Activated CD4-positive, alpha-beta T cell treated with anti-CD3 and anti-CD28 coated beads, Interleukin-10, Interleukin-2, amounts not matched to agents 100 ng/mL and 50 ng/mL, durations not matched to agents 16 hours and 8 hours (primary cell): ENCODE measurements at places on chromosomes 1 and 21.

- DNase-seq = no peak
Observed at GRCh38 chr1:62346886-62347285, 27.7 kb upstream of the KANK4 start.

DNA sequence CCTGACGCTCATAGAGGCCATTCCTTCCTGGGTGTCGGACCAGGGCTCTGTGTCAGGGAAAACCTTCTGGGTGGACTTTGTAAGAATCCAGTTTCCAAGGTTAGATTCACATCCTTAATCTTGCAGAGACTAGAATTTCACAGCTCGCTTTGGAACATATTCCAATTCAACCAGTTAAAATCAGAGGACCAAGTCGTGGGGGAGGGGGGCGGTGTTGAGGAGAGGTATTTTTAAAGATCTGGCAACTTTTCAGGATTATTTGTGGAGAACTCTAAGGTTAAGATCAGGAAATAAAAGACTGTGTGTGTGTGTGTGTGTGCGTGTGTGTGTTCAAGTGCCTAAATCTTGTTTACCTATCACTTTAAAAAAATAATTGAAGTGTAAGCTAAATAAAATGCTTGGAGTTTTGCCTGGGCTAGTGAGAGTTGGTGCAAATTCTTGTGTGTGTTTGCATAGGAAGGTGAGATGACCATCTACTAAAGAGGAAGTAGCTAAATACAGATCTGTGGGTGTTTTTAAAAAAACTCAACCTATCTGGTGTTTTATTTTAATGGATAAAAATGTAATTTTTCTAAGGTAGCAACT is 21.8 kb downstream of the TENT5C start:
- no peak for DNase-seq

DNA sequence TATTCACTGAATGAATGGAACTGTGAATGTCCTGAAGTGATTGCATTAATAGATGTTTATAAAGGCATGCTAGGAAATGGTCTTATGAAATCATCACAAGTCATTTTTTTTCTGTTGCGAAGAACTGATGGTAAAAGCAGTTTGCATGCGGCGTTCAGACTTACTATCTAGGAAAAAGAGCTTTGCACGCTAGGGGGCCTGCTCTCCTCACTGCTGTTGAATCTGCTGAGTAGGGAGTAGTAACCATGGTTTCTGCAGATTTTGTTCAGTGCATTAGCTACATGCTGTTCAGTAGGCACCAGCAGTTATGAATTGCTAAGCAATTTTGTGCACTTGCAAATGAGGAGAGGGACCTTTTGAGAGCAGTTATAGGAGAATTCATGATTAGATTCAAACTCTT is 57.9 kb downstream of the CENPF start:
- DNase-seq = peak; percentile 4

DNA sequence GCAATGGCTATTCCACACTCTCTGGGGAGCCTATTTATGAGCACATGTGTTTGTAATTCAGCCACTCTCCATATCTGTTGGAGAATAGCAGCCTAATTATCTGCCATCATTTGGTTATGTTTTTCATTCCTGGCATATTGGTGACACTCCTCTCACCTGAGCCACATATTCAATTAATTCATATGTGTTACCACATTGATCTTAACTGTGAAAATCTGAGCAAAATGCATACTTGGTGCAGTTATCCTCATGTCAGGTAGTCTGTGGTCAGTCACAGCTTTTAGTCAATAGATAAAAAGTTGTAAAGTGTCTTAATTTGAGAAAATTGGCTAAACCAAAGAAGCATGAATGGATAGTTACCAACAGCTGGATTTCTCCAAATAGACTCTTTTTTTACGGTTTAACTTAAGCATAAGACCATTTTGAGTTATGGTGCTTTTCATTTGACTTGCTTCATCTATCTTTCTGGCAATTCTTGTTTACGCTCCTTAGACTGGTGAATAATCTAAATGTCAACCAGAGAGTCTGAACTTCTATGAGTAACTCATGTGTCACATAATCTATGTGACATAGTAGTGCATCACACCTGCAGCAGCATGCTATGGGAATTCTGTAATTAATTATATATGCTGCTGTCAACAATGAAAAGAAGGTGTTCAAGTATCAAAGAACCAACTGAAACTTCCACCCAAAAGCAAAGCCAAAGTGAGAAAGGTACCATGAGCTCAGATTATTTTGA is 187.7 kb upstream of the SGIP1 start:
- DNase-seq = peak; percentile 55

GRCh38 chr21:29343519-29343918 is 44.8 kb downstream of the BACH1 start:
- DNase-seq = no peak

GRCh38 chr1:236421022-236421421 is 26.9 kb downstream of the EDARADD start:
- DNase-seq = peak; percentile 29

DNA sequence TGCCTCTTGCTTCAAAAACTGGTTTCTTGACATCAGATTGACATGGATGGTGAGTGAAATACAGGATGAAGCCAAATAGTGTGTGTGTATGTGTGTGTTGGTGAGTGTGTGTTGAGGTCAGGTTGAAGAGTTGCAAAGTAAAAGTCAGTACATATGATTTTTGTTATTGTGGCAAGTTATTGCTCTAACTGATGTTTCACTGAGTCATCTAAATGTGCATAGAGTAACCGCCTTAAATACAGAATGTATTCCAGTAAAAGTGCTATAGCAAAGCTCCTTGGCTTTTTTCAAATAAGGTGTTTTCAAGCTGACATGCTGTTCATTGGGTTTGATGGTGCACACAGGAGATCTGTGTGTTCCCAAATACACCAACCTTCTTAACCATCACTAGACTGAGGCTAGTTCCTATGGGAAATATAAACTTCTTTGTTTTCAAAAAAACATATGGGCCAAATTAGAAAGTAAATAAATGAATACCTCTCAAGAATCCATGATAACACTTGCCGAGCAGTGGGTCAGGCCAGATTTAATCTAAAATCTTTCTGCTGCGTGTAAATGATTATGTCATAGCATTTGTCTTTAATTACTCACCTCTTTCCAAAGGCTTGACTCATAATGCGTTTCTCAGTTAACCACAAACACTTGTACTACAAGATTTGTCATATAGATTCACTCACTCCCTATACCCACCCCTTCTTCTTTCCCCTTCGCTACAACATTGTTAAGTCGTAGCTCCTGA is 151.1 kb downstream of the LYPLAL1 start:
- peak; percentile 86 for DNase-seq

DNA sequence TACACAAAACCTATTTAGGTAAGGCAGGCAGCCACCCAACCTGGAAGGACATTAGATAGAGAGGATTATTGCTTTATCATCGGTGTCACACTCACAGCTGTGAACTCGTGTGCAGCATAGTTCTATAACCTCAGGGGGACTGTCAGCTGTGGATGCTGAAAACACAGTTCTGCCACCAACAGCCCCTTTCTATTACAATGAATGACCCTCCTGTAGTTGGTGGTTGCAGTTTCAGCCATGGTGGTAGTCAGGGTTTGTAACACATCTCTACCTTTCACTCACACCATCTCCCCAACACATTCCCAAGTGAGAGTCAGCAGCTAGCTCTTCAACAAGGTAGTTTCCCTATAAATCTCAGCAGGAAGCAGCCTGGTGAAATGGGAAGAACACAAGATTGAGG is 136.8 kb downstream of the ZC3H11B start:
- DNase-seq = no peak

- DNase-seq = no peak
Observed at GRCh38 chr1:21703318-21703963, 34.3 kb upstream of the RAP1GAP start.

GRCh38 chr1:164983023-164983650 is 373.4 kb downstream of the LMX1A start:
- no peak for DNase-seq

DNA sequence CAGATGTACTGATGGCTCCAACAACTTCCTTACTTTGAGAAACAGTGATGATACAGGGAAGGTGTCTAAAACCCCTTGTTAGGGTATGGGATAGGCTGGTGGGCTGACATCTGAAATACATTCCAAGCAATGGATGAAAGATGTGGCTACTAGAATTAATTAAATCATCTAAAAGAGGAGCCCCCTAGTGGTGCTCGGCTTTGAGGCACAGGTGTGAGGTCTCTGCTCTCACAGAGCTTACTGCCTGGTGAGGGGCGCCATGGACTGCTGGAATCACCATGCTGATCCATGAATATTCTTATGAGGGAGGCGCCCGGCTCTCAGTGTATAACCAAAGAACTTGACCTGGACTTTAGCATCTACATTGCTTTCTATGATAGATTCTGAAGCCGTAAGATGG is 48.5 kb downstream of the GNG4 start:
- DNase-seq = peak; percentile 24

DNA sequence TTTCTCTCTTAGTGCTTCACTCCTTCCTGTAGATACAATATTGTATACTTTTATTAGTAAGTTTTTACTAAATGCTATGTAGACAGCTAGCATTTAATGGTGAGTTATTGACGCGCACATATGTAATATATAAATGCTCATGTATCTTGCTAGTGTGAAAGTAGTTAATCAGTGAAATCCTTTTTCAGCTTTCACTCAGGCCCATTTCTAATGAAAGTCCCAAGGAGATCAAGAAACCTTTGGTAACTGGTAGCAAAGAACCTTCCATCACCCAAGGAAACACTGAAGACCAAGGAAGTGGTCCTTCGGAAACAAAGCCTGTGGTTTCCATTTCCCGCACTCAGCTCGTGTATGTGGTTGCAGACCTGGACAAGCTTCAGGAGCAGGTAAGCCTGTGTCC is 27.2 kb downstream of the AGT start:
- DNase-seq = no peak

- DNase-seq = no peak
Observed at GRCh38 chr21:42768324-42769121, 110.8 kb downstream of the WDR4 start.
